Suprapubic skin (tissue), 4 donors: ENCODE measurements at places on chromosomes 7 and 10.

- no peak for DNase-seq
Measured at GRCh38 chr7:148334441-148334956, 256.1 kb upstream of the C7orf33 start.

DNA sequence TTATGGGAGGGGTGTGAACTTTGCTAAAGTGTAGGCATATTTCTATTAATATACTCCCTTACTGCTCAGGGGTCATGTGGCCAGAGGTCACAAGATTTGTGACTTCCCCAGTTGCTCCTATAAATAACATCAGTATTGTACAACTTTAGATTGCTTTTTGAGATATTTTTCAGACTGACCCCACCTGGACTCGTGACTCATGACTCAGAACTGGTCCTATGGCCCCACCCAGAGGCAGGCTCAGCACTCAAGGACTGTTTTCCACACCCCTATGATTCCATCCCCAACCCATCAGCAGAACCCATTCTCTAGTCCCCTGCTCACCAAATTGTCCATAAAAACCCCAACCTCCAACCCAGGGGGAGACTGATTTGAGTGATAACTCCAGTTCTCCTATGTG lies 2.7 kb upstream of the CUL2 start:
- DNase-seq: no peak

GRCh38 chr10:79930751-79931150 lies 18.2 kb downstream of the SFTPD start:
- no peak for DNase-seq

DNA sequence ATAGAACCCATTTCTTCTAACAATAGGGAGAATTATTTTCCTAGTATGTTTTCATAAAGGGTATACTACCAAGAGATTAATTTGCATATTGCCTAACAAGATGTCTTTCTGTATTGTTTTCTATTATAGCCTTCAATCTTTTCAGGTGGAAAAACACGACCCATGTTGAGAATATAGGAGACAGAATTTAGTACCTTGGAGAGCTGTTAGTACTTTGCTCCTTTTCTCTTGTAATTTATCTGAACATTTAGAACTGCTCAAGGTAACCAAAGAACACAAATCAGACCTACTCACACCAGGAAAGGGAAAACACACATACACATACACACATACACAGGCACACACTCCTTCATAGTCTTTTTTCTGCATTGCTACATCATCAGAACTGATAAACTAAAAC lies 7.8 kb upstream of the TRDMT1 start:
- no peak for DNase-seq

- no peak for DNase-seq
Measured at GRCh38 chr10:520402-520787, 169.1 kb downstream of the DIP2C start.

- DNase-seq: no peak
Measured at GRCh38 chr10:62056219-62056618, 154.7 kb downstream of the ARID5B start.

GRCh38 chr7:107874605-107875446 lies 16.2 kb upstream of the DLD start:
- DNase-seq: no peak

DNA sequence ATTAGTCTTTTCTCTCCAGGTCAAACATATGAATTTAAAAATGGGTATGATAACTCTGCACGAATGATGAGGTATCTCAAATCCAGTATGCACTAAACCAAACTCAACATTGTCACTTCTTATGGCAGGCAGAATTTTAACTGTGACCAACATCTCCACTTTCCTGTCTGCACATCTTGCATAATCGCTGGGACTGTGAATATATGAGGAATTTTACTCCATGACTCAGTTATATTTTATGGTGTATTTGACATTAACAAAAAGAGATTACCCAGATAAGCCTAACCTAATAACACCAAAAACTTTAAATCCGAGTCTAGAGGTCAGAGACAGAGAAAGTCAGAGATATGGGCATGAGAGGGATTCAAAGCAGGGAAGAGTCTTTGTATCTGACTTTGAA lies 454.5 kb upstream of the SEMA3D start:
- no peak for DNase-seq

- no peak for DNase-seq
Measured at GRCh38 chr10:97612386-97612785, 20.9 kb downstream of the MORN4 start.

DNA sequence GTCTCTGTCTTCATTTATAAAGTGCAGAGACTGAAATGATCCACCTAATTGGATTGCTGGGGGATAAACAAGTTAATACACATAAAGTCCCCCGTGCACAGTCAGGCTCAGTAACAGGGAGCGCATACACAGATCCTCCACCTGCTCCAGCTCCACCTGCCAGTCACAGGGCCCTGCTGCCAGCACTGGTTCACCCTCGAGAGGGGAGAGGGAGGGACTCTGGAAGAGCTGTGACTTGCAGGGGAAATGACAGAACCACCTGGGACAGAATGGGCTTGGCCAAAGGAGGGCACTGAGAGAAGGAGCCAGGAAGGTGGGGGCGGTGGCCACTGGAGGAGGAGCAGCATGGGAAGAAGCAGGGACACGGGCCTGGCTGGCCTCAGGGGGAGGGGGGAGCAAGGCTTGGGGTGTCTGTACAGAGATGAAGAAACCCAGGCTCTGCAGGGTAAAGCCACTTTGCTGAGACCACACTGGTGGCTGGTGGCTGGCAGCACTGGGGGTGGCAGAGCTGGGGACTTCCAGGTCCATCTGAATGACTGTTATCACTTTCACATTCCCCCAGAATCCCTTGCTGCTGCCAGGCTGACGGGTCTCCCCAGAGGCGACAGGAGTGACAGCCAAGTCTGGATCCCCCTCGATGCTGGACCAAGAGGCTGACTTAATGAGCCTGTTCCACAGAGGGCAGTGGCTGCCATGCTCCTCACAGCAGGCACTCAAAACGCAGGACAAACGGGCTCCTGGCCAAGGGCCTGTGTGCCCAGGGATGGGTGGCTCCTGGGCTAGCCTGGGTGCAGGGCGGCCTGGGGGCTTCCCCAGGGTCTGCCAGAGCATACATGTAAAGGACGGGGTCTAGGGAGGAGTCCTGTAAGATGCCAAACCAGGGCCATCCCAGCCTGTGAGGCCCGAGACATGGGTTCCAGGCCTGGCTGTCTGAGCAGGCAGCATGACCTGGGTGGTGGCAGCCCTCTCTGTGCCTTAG lies 151.1 kb downstream of the SH3PXD2A start:
- no peak for DNase-seq

GRCh38 chr10:104259999-104260774 lies 5.5 kb downstream of the GSTO1 start:
- no peak for DNase-seq

- no peak for DNase-seq
Measured at GRCh38 chr7:138352570-138353461, 107.2 kb upstream of the TRIM24 start.

- DNase-seq: no peak
Measured at GRCh38 chr7:37719077-37719476, 35.5 kb downstream of the GPR141 start.

DNA sequence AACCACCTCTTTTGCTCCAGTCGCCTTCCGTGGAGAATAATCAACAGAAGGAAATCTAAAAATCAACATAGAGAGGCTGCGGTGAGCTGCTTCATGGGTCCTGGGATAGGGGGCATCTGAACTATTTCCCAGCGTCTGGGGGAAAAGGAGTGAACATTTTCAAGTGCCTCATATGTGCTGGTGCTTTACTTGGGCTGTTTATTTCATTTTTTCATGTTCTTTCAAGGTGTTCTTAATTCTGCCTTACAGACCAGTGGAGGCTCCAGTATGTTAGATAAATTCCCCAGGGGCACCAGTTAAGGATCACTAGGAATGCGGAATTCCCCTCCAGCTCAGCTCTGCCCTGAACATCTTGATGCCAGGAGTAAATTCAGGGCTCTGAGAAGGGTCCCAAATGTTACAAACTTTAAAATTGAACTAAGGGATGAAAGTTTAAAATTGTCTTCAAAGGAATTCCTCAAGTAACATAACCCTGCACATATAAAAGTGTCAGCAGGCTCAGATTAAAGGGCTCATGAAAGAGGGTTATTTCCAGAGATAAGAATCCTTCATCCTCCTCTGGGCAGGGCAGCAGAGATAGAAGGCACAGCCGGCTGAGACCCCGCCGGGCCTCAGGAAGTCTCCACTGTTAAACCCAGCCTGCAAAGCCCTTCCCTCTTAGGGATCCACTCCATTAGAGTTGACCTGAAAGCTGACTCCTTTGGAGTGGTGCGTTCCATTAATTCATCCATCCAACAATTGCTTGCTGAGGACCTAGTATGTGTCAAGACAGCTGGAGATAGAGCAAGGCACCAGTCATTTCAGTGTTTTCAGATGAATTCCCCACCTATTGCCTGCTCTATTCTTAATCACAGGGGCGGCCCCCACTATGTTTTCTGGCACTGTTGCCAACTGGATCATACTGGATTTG lies 345.8 kb downstream of the KCNMA1 start:
- DNase-seq: no peak

GRCh38 chr7:19295376-19295775 lies 150.2 kb upstream of the FERD3L start:
- no peak for DNase-seq

GRCh38 chr7:17617857-17618651 lies 319.6 kb downstream of the AHR start:
- no peak for DNase-seq

- DNase-seq: peak; percentile 74
Measured at GRCh38 chr7:418636-419280, 100.9 kb downstream of the PDGFA start.

DNA sequence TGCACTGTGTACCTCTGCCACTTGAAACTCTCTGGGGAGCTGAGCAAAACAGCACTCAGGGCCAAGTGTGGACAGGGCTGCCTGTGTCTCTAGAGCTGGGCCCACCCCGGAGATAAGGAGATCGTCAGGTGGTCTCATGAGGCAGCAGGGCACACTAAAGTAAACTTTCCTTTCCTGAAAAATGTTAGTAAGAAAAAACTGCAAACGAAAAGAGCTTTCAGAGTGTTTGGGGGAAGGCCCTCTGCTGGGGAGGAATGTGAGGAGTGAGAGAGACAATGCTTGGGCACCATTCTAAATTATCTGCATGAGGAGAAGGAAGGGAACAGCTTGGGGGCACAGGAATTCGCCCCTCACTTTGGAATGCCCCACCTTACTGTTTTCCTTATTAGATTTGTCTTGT lies 127.7 kb downstream of the ATXN7L1 start:
- DNase-seq: no peak

- DNase-seq: no peak
Measured at GRCh38 chr7:138137423-138138171, 61.3 kb downstream of the AKR1D1 start.

GRCh38 chr7:117349570-117349969 lies 26.7 kb upstream of the WNT2 start:
- no peak for DNase-seq

DNA sequence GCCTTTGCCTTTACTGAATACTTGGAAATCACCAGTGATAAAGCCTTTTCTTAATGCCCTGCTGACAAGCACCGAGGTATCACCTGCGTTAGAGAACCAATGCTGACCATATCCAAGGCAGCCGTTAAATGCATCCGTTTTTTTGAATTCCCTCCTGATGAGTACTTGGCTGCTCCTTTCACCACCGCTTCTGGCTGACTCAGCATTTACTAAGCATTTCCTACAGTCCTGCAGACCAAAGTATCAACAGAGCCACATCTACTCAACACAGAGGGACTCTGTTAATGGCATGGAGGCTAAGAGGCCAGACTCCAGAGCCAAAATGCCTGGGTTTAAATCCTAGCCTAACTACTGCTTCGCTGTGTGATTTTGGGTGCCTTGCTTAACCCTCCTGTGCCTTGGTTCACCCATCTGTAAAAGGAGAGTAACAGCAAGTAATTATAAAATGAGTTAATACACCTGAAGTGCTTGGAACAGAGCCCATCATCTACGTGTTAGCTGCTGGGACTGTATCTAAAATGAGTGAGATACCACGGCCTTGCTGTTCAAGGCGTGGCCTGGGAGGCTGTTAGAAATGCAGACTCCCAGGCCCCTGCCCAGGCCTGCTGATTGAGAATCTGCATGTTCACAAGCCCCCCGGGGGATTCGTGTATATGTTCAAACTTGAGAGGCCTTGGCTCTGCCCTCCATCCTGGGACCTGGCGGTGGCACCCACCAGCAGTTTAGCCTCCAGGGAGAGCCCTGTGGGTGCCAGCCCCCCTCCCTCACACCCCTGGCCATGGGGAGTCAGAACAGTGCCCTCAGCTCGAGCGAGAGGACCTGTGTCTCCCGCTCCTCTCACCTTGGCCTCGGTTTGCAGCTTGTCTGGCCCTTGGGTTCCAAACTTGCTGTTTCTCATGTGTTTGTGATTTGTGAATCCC lies 30.8 kb upstream of the EFCAB10 start:
- DNase-seq: no peak

DNA sequence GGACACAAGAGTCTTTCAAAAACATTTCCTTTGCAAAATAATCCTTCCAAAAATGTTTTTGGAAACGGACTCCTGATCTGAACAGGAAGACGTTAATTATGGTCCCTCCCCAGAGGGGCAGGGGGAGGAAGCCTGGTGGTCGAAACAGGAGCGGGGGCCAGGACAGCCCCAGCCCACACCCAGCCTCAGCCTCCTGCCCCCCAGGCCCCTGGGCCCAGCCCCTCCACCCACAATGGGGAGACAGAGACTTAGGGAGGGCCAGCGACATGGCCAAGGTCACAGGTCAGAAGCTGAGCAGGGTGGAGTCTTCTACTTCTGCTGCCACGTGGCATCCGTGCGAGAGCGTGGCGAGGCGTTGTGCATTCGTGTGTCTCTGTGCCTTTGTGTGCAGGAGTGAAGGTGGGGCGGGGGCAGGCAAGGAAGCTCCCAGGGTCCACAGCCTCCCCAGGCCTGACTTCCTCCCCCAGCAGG lies 14.0 kb upstream of the GRIFIN start:
- DNase-seq: no peak

GRCh38 chr10:89390476-89391225 lies 1.8 kb upstream of the IFIT1 start:
- no peak for DNase-seq

GRCh38 chr7:44327981-44328380 lies 2.6 kb upstream of the CAMK2B start:
- DNase-seq: no peak

DNA sequence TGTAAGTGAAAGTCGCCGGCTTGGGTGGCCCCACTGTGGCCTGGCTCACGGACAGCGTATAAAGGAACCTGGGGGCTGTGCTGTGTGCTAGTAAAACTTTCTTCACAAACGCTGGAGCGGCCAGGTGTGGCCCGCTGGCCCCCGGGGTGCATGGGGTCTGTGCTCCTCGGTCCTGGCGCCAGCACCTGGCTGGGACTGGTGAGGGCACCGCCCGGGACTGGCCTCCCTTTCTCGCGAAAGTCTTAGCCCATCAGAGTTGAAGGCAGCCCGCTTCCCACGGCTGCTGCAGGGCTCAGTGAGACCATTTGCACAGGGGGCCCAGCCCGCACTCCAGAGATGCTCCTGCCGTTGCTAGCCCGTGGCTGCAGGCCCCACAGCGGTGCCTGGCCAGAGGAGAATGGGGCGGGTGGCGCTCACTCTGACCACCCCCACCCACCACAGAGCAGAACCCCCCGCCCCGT lies 5.8 kb downstream of the PWWP2B start:
- no peak for DNase-seq
